ENCODE measurements at places on chromosomes 16 and 17. TPM values are rescaled to one million over a fixed set of nuclear protein-coding genes. Genes with fewer than 3 reads are reported as not detected.
A peak's percentile ranks its signal among the peaks of the same experiment; 100 is the strongest.

DNA sequence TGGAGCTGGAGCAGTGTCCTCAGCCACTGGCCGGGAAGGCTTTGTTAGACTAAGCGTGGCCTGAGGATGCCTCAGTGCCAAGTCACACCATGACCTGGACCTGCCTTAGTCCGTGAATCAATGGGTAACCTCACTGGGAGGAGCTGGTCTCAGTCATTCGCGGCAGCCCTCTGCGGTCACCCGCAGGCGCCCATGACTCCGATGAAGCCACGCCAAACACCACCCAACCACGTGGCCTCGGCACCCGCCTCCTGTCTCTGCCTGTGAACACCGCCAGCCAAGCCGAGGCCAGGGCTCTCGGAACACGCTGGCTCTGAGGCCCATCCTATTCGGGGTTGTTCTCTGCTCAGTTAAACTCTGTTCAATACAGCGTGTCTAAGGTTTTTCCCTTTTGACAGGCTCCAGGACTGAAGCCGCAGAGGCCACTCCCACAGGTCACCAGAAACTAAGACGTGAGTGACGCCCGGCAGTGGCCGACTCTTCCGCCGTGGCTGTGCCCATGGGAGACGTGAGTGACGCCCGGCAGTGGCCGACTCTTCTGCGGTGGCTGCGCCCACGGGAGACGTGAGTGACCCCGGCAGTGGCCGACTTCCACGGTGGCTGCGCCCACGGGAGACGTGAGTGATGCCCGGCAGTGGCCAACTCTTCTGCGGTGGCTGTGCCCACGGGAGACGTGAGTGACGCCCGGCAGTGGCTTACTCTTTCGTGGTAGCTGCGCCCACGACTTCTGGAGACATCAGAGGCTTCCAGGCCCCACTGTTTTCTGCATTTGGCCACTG, 16.8 kb upstream of the PABPN1L start:
- no peak for DNase-seq

DNA sequence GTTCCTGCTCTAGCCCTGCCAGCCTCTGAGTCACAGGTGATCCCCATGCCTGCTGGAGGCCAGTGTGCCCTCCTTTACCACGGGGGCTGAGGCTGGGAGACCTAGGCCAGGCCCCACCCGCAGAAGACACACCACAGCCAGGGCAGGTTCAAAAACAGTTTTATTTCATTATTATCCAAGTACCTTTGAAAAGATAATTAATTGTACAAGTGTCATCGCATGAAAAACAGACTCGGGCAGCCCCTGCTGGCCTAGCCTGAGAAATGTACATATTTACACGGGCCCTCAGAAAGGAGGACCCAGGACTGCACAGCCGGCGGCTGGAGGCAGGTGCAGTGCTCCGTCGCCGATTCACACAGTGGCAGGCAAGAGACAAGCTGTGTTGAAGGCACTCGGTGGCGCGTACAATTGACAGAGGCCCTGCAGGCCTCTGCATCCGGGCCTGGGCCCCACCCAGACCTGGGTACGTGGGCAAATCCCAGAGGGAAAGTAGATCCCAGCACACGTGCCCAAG, 4.4 kb downstream of the PDIA2 start:
- DNase-seq = no peak

- no peak for DNase-seq
These were observed 165.3 kb downstream of the MRTFB start for GRCh38 chr16:14236401-14236800.

GRCh38 chr16:929227-930073, 41.3 kb downstream of the LMF1 start:
- no peak for DNase-seq

DNA sequence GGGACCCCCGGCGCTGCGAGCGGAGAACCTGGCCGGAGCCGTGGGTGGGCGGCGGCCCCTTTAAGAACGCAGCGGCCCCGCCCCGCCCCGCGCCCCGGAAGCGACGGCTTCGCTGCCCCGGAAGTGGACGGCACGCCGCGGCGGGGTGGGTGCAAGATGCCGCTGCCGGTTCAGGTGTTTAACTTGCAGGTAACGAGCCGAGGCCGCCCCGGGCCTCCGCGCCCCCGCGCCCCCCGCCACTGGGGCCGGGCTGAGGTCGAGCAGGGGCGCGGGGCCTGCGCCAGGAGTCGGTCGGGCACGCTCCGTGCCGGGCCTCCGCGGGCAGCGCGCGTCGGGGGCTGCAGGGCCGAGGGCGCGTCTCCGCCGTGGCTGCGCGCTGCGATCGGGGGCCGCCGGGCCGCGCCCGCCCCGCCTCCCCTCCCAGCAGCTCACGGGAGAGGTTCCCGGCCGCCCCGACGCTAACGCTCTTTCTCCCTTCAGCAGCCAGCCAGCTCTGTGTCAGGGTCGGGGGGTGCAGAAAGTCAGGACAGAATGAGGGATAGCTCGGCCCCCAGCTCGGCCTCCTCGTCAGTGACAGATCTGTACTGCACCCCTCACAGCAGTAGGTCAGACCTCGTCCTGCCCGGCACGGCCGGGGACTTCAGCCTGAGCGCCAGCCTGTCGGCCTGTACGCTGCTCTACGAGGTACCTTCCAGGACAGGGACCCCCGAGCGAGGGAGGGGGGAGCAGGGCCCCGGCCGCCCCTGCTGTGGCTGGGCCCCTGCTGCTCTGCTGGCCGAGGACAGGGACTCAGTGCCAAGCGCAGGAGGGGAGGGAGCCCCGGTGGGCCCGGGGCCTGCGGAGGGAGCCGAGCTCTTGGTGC, at the start of the genes GPS1 and RFNG:
Gene GPS1 (plus strand): TSS at position 123 of the 862 bp plus-strand sequence. CDS start 34 bp downstream, at position 157.
Gene RFNG (minus strand): TSS at position 36 of the 862 bp plus-strand sequence. CDS start 45 bp downstream, outside the sequence.
- DNase-seq = peak; percentile 92

- DNase-seq = peak; percentile 84
These were observed 98.3 kb downstream of the PITPNC1 start for GRCh38 chr17:67475161-67475937.

- no peak for DNase-seq
These were observed 5.7 kb downstream of the NUDT16L1 start for GRCh38 chr16:4699046-4699556.

DNA sequence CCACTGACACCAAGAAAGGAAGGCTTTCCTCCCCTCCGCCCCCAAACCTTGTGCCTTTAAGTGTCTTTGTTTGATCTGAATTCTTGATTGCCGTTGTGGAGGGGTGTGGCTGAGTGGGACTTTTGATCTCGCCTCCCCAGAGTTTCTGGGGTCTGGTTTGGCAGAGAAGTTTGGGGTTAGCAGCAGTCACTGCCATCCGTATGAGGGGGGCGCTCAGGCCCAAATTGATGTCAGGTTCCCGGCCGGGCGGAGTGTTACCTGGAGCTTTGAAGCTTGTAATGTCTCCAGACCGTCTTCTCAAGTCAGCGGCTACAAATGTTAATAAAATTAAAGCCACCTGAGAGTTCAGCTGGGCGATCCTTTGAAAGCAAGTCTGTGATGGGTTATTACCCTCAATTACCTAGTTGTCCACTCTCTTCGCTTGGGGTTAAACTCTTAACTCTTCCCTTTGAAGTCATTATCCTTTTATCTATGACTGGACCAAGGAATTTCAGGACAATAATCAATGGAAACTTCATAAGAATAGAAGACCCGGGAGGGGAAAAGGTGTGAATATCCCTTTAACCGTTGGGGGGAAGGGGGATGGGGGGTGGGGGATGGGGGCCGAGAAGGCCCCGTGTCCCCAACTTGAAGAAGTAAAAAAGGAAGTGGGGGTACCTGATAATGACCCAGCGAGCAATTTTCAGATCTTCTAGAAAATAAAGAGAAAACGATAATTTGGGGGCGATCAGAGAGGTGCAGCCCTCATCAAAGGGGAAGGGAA, 31.8 kb upstream of the AXIN2 start:
- no peak for DNase-seq

Gene OR3A3
- total RNA-seq = not detected

DNA sequence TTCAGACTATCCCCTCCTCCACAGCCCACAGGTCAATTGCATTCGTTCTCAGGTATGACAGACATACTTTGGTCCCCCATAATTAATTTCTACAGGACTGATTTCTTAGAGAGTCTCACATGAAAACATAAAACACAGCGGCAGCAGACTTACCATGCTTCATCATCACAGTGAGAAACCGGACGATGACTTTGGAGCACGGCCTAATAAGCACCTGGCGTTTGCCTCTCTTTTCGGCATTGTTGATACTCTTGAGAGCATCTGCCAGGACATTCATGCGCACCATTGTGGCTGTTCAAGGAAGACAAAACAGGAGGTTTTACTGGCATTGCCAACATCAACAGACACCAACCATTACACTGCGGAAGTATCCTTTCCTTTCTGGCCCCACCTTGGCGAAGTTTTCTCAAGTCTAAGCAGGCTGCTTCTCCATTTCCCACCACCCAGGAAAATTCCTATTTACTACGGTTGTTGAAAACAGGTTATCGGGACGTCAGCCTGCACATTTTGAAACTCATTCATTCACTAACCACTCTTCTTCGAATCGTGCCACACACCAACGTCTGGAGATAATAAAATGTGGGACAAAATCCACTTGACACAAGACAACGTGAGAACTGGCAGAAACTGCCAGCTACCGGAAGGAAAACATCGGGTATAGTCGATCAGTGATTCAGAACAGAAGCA, 1.2 kb downstream of the RPS15A start:
- DNase-seq = no peak

- no peak for DNase-seq
These were observed 910.5 kb downstream of the CDH11 start for GRCh38 chr16:64211331-64211730.

Gene CTRB1
- not detected for total RNA-seq

DNA sequence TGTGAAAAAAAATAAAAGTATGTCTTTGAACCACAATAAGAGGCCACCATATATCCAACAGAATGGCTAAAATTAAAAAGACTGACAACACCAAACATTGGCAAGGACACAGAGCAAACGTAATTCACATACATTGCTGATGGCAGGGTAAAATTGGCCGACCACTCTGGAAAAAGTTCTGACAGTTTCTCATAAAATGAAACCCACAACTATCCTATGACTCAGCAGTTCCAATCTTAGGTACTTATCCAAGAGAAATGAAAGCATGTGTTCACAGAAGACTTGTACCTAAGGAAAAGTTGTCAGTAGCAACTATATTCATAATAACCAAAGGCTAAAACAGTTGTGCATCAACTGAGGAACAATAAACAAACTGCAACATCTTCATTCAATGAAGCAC, 357.3 kb upstream of the XYLT1 start:
- no peak for DNase-seq

Gene BICDL2
- not detected for total RNA-seq

DNA sequence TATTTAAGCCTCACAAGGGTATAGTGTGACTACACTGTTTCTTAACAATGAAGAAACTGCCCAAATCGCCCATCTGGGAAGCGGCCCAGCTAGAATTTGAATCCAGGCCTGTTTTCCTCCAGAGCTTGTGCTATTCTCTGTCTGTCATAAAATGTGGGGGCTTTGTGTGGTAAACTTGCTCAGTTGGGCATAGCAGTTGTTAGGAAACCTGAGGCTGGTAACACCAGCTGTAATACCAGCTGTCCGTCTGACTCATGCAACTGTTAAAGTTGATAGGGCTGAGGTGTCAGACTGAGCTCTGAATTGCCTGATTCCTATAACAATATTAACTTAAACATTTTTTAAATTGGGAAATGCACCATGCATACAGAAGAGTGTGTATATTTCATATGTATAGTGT, 9.3 kb downstream of the NOD2 start:
- no peak for DNase-seq

GRCh38 chr17:21510686-21511362, 134.7 kb downstream of the KCNJ12 start:
- no peak for DNase-seq

DNA sequence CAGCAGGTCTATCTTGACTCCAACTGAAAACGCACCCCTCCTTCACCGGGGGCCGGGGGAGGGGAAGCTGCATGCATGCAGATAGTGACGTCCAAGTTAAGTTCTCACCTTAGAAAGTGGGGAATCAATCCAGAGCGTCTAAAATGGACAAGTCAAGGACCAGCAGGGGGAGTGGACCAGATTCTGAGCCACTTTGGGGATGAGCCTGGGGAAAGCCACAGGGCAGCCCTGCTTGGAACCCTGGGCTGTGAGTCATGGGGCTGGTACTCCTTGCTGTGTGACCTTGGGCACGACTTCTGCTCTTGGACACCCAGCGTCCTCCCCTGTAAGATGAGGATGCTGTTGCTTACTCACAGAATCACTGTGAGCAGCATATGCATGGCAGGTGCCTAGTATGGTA, 9.1 kb downstream of the TNFRSF13B start:
- DNase-seq = no peak
